Astrocyte (in vitro differentiated cells and primary cell): ENCODE measurements at places on chromosomes 7 and 10.

DNA sequence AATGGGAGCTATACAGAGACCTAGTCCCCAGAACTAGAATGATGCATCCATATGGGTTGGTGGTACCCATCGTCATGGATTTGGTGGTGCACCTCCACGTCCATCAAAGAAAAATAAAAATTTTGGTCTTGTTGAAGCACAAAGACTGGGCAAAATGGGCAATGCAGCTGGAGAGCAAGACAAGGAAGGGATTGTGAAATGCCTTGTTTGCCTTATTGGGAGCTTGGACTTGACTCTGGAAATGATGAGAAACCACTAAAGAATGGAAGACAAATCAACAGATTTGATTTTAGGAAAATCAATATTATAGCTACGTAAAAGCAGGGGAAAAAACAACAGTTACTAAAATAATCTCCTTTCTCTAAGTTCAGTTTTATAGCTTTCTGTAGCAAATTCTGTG lies 150.9 kb downstream of the CPED1 start:
- no peak for DNase-seq

DNA sequence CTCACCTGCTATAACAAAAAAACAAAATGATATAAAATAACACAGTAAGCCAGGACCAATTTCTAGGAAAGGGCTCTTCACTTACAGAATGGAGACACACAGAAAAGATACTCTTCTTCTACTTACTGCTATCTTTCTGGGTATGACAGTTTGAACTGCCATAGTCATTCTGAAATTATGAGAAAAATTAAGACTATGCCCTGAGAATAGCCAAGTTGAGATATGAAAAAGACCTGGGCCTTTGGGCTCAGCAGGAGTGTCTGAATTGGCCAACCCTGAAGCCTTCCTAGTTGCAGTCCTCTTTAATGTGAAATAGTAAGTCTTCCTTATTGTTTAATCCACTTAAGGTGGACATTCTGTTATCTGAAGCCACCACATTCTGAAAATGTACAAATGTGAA lies 519.5 kb downstream of the GRID1 start:
- no peak for DNase-seq

- peak; percentile 61 for DNase-seq
These were observed 964.7 kb downstream of the LRMDA start for GRCh38 chr10:76396134-76396533.

DNA sequence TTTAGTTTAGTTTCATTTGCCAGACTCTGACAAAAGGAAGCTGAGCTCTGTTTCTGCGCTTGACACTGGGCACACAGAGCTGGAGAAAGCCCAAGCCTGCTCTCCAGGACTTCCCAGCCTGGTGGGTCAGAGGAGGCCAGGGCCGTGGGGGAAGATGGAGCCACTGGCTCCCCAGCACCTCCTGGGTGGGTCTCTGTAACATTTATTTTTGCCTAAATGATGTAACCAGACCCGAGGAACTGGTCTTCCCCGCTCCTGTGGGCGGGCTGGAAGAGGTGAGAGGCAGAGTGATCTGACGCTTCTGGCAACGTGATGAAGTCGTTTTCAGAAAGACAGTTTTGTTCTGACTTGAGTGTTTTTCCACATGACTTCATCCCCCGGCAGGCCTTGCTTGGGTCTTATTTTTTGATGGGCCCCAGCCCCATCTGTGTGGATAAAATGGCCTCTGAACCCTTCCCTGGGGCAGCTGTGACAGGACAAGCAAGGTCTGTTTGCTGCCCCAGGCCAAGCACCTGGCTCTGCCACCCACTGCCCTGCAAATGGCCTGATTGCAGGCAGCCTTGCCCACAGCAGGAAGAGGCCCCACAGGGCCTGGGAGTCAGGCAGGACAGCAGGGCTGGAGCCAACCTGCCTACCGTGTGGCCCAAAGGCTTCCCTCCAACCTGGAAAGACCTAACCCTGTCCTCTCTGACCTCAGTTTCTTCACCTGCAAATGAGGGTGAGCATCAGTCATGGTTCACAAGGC lies 304.9 kb upstream of the ZMIZ1 start:
- DNase-seq, result no peak

- DNase-seq, result no peak
These were observed at the start of gene SEC31B for GRCh38 chr10:100519311-100520051. Gene SEC31B (minus strand): TSS chr10:100519861. CDS start chr10:100516952, 2,909 bp downstream.

GRCh38 chr10:5632446-5632845 lies 33.9 kb downstream of the ASB13 start:
- DNase-seq, result peak; percentile 37

DNA sequence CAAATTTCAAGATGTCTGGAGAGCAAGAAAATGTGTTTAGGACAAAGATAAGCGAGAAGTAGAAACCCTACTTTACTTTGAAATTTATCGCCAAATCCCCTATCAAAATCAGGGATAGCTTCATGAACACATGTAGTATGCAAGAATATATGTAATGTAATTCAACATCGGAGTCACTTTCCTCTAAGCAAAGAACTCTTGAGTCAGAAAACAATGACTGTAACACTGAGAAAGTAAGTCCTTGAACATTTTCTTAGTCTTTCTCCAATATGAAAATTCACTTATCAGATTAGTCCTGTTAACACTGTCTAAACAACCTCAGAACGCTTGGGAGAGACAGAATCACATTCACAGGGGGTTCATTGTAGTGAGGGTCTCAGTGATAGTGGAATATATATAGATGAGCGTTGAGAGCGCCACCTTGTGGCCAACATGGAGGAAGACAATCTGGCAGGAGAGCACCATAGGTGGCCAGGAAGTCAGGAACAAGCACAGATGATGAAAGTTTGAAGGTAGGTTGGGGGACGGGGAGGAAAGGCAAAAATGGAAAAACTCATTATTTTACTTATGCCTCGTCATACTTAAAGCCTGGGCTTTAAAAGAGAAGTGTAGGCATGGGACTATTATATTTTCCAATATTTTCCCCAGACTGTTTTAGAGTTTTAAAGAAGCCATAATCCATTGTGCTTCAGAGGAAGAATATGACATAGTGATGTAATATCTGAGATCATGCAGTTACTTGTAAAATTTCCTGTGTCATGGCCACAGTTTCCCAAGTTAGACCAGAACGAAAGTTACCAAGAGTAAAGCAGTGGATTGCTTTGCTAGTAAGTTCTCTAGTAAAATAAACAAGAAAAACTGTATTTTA lies 115.5 kb upstream of the GNAI1 start:
- DNase-seq, result peak; percentile 14

DNA sequence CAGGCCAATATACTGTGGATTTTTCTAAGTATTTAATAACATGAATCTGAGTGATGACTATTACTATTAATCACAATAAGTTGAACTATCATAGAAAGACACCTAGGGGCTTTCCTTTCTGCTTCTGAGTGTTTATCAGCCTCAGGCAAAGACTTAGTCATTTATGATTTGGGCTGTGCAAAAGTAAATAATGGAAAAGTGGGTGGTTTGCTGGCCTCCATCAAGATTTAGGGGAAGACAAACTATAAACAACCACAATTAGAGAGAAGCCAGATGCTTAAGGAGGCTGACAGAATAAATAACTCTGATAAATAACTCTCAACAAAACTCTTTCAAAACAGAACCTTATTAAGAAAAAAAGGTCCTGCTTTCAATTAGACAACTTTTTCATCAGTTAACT lies 64.7 kb downstream of the MACC1 start:
- no peak for DNase-seq

DNA sequence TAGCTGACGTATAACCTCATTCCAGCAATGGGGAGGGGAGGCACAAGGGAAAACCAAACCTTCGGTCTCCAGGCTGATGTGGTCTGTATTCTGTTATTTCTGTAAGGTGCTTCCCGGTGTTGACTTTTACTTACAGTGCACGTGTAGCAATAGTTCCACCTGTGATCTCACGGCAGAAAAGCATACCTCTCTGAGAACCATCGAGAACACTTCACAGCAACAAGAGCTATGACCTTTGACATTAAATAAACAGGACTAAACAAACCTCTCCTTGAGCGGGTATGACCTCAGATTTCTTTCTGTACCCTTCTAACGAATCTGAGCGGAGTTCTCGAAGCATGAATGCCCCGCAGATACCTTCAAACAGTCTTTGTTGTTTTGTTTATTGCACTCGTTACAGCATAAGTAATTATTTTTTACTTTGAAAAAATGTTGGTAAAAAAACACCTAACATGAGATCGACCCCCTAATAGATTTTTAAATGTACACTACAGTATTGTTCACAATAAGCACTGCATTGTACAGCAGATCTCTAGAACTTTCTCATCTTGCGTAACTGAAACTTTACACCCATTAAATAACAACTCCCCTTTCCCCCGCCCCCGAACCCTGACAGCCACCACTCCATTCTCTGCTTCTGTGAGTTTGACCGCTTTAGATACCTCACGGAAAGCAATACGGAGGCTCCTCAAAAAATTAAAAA lies 282.3 kb downstream of the GATA3 start:
- no peak for DNase-seq

DNA sequence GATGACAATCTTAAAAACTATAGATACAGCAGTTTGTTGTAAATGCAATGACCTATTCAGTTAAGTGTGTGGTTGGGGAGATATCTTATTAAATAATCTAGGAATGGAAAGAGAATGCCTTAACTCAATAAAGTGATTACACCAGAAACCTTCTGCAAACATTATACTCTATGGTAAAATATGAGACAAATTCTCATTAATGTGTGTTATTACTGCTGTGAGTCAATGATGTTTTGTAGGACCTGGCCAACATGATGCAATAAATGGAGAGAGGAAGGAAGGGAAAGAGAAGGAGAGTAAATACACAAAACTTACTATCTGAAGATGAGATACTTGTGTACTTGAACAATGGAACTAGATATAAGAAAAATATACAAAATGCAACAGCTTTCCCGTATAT lies 25.1 kb downstream of the MKX start:
- DNase-seq, result no peak

DNA sequence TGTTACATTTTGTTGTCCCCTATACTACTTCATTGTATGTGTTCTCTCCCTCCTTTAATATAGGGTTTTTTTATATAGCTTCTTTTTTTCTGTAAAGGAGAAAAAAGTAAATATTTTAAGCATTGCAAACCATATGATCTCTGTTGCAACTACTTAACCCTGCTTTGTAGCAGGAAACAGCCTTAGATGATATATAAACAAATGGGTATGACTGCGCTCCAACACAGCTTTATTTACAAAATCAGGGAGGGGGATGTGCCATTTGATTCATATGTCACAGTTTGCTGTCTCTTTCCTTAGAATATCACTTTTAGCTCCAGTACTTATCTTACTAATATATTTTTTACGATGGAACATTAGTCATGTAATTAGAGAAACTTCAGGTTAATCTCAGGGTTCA lies 155.2 kb upstream of the GNAI1 start:
- peak; percentile 20 for DNase-seq

GRCh38 chr10:110495731-110496552 lies 1.8 kb upstream of the DUSP5 start:
- DNase-seq, result peak; percentile 87

- peak; percentile 56 for DNase-seq
These were observed 98.0 kb downstream of the NPSR1 start for GRCh38 chr7:34756025-34756437.

DNA sequence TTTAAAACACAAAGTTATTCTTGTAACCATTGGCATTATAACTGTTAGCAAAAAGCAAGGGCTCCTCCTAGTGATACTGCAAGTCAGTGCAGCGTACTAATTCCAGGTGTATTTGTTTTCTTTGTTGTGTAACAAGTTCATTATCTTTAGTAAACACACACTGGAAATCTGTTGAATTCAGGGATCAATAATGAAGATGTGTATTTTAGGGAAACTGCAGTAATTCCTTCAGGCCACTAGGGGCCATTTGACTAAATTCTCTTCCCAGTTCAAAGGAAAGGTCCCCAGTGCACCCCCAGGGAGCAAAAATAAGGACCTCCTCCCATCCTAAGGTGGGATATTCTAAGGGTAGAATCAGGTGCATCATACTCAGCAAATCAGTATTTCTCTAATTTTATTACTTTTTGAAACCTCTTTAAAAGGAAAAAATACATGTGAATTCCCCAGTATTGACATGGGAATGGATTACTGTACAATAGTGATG lies 158.6 kb upstream of the LYZL1 start:
- no peak for DNase-seq

DNA sequence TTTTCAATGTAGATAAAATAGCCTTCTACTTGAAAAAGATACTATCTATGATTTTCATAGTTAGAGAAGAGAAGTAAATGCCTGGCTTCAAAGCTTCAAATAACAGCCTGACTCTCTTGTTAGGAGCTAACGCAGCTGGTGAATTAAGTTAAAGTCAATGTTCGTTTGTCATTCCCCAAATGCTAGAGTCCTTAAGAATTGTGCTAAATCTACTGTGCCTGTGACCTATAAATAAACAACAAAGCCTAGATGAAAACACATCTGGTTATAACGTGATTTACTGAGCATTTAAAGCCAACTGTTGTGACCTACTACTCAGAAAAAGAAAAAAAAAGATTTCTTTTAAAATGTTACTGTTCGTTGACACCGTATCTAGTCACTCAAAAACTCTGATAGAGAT lies 134.7 kb downstream of the POLR1F start:
- no peak for DNase-seq

- peak; percentile 53 for DNase-seq
These were observed 234.6 kb upstream of the CCDC6 start for GRCh38 chr10:60140651-60141632.

GRCh38 chr7:153398370-153398769 lies 638.8 kb downstream of the ACTR3B start:
- no peak for DNase-seq

GRCh38 chr10:13672548-13672947 lies 85.8 kb downstream of the PRPF18 start:
- no peak for DNase-seq

DNA sequence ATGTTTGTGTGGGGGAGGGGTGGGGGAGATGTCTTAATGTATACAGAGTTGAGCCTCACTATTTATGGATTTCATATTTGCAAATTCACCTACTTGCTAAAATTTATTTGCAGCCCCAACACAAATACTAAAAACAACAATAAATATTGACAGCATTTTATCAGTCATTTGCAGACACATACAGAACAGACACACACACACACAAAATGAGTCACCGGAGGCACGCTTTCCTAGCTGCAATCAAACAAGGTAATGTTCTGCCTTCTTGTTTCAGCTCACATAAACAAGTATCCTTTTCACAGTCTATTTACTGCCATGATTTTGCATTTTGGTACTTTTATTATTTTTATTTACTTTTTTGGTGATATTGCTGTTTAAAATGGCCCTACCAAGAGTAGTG lies 88.5 kb downstream of the IPMK start:
- DNase-seq, result peak; percentile 25

DNA sequence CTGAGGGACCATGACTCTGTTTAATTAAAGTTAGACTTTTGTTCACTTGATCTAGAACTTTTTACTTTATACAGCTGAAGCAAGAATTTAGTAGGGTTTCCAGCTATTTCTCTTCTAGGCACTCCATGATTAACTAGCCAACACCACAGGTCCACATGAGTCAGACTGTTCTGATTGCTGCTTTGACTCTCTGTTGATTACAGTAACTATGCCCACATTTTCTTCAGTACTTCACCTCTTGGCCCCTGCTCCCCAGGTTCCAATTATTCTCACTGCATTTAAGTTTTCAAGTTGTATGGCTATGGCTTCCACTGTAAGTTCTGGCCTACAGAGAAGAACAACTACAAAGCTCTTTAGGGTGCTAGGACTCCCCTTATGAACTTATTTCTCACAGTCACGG lies 737.2 kb upstream of the IGFBP3 start:
- DNase-seq, result peak; percentile 43
